ENCODE measurements at places on chromosomes 3 and 15. TPM values are rescaled to one million over a fixed set of nuclear protein-coding genes. Genes with fewer than 3 reads are reported as not detected.

Gene NECTIN3
- total RNA-seq = 21.2 TPM

Gene CSTA
- 4.6 TPM for total RNA-seq

Gene CADM2
- total RNA-seq = 0.25 TPM

Gene TMEM44
- 15.7 TPM for total RNA-seq

Gene SEMA3G
- 25.7 TPM for total RNA-seq

Gene SEMA6D
- 16.9 TPM for total RNA-seq

Gene IL5RA
- 1.1 TPM for total RNA-seq

Gene XCR1
- total RNA-seq = 1.4 TPM

Gene C3orf80
- total RNA-seq = 0.63 TPM

Gene CSPG4
- 30.7 TPM for total RNA-seq

Gene CILP
- total RNA-seq = 1.5 TPM

Gene TMEM212
- total RNA-seq = not detected

Gene SCN11A
- 0.25 TPM for total RNA-seq

Gene ECE2
- total RNA-seq = not detected

Gene MELTF
- total RNA-seq = 8.7 TPM

Gene CPNE4
- total RNA-seq = 0.79 TPM

Gene UCN2
- not detected for total RNA-seq

Gene KBTBD13
- 0.06 TPM for total RNA-seq

Gene MNS1
- 5.6 TPM for total RNA-seq

Gene ACSBG1
- 0.13 TPM for total RNA-seq

Gene P2RY1
- total RNA-seq = 2.2 TPM

Gene MAP1A
- total RNA-seq = 9.3 TPM

Gene ETFA
- 90.1 TPM for total RNA-seq

Gene ASB14
- total RNA-seq = not detected

Gene FLNB
- 216 TPM for total RNA-seq

Gene TRIM59
- 4.8 TPM for total RNA-seq

Gene DIS3L
- 28.5 TPM for total RNA-seq

Gene CRTC3
- total RNA-seq = 49.0 TPM

Data from kidney (tissue), 22 donors.